ENCODE measurements at places on chromosomes 7 and 10.

GRCh38 chr7:3989723-3990122 is 688.7 kb downstream of the SDK1 start:
- no peak for DNase-seq

GRCh38 chr10:132742837-132743194 is 43.1 kb downstream of the NKX6-2 start:
- no peak for DNase-seq

- peak; percentile 11 for DNase-seq
Observed at GRCh38 chr7:99579956-99580777, 17.9 kb upstream of the TMEM225B start.

DNA sequence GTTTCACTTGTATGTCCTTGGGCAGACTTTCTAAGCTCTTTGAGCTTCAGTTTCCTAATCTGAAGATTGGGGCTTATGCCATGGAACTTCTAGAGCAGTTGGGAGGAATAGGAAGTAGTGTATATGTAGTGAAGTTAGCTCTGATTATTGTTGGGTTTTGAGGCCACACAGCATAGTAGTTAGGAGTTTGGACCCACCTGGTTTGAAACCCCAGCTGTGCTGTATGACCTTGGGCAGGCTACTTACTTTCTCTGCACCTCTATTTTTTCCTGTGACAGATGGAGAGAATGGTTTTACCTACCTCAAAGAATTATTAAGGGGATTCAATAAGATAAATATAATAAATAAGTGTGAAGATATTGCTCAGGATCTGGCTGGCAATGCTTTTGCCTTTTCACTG is 61.4 kb upstream of the ADRB1 start:
- no peak for DNase-seq

DNA sequence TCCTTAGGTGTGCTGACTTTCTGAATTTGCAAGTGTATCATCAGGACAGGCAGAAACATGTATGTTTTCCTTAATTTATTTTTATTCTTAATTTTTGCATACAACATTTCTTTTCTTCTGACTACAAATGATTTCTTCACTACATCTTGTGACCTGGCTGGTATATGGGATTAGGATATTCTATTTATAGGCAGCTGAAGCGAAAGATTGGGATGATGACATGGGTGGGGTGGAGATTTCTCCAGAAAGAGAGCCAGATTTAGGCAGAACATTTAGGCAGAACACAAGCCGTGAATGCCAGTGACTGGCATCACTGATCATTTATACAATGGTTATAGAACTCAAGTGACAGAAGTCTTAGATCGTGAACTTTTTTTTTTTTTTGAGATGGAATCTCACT is 256.7 kb downstream of the KLF6 start:
- no peak for DNase-seq

DNA sequence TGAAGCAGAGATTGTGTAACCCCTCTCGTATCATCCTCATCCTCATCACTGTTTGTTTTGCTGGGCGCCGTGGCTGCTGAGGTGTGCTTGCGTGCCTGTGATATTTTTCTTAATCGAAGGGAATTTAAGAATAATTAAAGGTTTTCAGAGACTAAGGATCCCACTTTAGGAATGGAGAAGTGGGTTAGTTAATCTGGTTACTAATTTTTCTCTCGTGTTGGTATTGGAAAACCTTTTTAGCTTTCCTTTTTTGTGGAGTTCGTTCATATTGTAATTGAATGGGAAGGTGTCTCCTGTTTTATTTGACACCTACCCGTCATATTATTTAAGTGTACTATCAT is 1.3 kb downstream of the UBN2 start:
- no peak for DNase-seq

DNA sequence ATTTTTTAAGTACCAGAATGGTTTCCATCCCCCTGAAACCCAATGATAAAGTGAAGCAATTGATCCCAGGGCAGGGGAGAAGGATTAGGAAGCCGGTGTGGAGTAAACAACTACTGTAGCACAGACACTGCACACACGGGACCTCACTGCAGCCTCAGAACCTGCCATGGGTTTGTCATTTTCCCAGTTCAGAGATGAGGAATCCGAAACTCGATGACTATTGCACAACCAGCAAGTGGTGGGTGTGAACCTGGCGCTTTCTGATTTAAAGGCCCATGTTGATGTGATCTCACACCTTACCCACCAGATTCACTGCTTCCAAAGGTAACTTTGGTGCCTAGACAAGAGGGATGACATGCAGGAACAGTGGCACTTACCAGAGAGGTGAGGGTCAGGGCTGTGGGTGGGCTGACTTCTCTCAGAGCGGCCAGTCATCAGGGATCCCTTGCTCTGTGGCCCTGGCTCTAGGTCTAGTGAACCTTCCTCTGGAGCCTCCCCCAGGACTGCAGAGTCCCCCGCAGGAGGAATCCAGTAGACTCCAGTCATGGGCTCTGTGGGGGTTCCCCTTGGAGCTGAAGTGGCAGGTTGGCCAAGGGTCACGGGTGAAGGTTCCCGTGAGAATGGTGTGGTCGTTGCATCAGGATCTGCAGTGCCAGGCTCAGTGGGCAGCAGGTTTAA is 62.8 kb downstream of the PKD1L1 start:
- DNase-seq = no peak

- DNase-seq = no peak
Observed at GRCh38 chr7:100914208-100914878, 18.7 kb upstream of the ACHE start.

- DNase-seq = no peak
Observed at GRCh38 chr7:115516341-115516740, 514.2 kb downstream of the TFEC start.

GRCh38 chr10:28186887-28187578 is 115.8 kb downstream of the MPP7 start:
- DNase-seq = no peak

DNA sequence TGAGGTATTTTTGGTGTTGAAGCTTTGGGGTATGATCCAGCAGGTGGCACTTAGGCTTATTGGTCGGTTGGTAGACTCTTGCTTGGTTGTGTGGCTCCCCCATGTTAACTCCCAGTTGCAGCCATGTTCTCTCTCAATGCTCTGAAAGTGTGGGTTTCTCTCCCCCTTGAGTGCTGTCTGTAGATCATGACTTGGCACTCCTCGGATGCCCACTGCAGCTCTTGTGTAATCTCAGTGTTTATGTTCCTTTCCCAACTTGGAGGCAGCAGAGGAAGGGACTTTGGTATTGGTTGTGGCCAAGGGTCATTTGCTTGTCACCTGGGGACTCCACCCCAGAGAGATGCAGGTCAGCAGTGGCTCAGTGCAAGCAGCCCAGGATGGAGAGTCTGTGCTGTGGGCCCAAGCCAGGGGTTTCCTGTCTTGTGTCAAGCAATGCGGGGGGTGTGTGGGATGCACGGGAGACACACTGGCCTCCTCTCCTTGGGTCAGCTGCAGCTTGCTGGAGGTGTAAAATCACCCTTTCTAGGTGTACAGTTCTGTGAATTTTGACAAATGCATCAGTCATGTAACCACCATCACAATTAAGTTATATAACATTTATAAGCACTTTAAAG is 36.9 kb downstream of the PIK3CG start:
- DNase-seq = no peak

DNA sequence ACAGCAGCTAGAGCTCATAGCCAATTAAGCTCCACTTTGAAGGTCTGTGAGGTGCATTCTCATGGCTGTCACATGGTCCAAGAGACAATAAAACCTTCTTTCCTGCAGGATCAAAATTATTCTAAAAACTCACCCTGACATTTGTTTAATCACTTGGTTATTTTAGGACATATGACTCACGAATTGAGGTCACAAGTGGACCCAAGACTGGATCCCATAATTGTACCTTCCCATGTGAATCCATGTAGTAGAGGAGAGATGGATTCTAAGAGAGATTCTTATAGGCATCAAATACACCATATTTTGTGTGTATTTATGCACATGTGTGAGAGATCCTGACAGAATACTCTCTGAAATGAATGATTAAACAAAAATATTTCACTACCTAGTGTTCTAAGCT is 18.1 kb downstream of the POLR1F start:
- no peak for DNase-seq

DNA sequence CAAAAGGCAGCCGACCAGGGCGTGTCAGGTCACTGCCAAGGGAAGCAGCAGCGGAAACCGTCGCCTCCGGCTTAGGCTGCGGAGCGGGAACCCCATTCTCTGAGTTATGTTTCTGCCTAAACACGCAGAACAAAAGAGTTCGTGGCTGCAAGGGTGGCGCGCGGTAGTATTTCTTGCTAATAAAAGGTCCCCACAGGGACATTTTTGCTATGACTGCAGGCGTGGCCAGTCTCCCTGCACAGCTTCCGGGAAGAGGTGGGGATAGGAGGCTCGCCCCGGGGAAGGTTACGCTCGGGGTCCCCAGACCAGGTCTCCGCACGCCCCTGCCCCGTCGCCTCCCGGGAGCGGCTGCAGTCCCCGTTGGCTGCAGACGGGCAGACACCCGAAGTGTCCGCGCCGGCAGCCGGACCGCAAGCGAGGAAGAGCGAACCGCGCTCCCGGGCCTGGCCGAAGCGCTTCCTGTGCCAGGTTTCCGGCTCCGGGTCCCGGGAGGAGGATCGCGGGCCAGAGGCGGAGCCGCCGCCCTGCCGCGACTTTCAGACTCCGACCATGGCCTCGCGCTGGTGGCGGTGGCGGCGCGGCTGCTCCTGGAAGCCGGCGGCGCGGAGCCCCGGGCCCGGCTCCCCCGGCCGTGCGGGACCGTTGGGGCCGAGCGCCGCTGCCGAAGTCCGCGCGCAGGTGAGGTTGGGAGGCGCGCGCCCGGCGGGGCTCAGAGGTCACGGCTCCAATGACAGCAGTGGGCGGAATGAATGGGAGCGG is at the start of gene PDSS1:
PDSS1 (plus strand) TSS at position 539 of the 759 bp plus-strand sequence; CDS start at position 550, 11 bp downstream.
- DNase-seq = peak; percentile 87

DNA sequence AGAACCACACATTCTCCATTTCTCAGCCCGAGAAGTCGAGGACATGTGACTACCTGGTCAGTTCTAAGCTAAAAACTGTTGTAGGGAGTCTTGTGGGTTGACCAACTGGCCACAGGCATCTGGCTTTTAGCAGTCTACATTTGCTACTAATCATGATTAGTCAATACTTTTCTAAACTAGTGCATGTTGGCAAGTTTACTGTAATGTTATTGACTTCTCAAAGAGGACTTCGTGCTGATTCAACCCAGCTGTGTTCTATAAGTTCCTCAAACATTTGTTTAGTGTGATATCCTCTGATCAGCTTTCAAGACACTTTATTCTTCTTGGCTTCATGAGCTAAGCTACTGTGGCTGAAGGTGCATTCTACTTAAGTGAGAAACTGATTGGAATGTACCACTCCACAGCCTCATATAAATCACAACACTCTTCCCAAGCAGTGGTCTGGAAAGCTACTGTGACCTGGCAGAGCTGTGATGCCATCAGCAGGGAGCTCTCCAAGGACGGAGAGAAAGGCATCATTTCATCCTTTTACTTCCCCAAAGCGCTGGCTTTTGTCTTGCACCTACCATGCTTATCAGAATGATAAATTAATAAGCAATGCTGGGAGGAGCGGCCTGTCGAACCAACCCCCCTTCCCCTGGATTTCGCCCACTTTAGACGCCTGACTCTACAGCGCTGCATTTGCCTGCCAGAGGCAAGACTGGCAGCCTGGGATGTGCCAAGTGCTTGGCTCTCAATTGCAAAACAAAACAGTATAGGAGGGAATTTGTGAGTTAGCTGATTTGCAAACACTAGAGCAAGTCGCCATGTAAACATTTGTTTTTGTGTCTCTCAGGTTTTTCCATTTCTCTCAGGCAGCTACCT is 206.7 kb upstream of the PLXNA4 start:
- no peak for DNase-seq

DNA sequence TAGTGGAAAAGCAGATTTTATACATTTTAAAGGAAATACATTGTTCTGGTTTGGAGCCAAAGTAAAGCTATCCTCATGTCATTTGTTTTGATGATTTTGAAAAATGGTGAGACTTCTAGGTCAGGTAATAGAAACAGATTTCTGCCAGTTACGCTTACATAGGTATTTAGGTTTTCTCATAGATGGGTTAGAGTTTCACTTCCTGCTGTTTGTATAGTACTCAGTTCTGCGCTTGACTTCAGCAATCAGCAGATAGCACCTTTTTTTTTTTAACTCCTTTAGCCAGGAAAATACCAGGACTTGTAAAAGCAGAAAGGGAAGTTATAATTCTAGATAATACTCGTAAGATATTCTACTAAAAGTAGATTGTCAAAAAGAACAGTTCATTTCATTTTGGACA is 209.8 kb upstream of the POM121L12 start:
- no peak for DNase-seq

DNA sequence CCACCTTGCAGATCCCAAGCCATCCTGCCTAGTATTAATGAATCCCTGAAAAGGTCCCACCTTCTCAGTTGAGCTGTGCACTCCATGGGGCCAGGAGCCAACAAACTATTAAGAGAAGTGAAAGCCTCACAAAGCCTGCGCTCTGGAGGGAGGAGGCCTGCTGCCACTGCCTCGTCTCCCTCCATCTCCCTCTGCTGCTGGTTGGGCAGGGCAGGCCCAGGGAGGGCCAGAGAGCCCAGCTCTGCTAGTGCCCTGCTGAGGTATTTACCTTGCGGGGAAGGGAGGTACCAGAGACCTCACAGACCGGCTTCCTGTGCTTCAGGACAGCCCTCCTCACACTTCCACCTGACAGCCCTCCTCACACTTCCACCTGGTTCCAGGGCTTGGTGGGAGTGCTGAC is 171.5 kb downstream of the SH3PXD2A start:
- DNase-seq = no peak

DNA sequence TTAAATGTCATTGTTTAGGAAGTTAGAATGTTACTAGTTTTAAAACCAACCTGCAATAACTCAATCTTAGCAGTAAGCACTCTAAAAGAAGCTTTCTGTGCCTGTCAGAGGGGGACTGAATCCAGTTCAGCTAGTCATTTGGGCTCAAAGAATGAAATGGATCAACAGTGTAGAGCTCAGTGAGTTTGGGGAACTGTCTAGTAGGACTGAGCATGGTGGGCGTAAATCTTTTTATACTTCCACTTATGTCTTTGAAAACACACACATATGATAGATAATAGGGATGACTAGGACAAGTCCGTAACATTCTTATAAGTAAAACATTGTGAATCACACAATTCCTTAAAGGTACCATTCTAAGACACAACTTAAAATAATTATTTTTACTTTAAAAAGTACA is 11.5 kb downstream of the GSAP start:
- peak; percentile 64 for DNase-seq

DNA sequence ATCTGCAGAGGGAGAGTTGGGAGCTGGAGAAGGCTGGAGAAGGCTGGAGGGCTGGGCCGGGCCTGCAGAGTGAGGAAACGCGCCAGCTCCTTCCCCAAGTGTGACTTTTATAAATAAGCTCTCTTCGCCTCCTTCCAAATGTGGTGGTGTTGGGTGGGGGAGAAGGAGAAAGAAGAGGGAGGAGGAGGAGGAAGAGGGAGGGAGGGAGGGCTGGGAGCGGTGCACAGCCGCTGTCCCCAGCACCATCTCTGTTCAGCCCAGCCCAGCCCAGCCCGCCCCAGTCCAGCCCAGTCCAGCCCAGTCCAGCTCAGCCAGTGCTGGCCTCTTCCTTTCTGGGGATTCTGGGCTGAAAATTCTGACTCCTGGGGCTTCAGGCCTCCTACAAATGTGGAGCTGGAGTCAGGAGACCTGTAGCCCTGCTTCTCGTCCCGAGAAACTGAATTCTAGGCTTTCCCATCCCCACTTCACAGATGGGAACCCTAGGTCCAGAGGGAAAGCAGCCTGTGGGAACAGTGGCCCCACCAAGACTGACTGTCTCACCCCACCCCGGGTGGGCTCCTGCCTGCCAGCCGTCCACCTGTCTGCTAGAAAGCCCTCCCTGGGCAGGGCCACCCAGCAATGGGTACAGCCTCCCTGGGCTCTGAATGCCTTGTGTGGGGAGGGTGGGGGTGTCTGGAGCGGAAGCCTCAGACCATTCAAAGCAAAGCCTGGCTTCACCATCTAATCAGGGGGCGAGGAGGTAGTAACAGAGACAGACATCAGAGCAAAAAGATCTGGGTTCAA is 2.3 kb downstream of the STX1A start:
- DNase-seq = no peak

- peak; percentile 11 for DNase-seq
Observed at GRCh38 chr7:33237036-33237435, 107.7 kb downstream of the BBS9 start.
